ENCODE measurements at places on chromosomes 5 and 9.

GRCh38 chr9:17402309-17402708 is 176.6 kb upstream of the SH3GL2 start:
- no peak for DNase-seq

- no peak for DNase-seq
These were observed 47.4 kb downstream of the P4HA2 start for GRCh38 chr5:132180134-132180745.

GRCh38 chr5:157778121-157778805 is 34.8 kb downstream of the LSM11 start:
- DNase-seq = no peak

DNA sequence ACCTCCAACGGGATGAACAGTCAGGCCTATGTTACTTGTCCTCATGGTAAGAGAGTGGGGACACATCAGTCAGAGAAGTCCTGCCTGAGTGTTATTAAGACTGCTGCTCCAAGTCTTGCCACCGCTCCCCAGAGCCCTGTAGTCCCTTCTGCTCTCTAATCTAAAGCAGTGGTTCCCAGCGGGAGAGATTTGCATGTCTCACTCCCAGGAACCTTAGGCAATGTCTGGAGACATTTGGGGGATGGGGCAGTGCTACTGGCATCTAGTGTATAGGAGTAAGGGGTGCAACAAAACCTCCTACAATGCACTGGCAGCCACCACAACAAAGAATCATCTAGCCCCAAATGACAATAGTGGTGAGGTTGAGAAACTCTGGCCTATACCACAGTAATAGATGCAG is 2.6 kb upstream of the SVEP1 start:
- DNase-seq = no peak

GRCh38 chr5:120258123-120258522 is 206.0 kb upstream of the PRR16 start:
- DNase-seq = no peak

DNA sequence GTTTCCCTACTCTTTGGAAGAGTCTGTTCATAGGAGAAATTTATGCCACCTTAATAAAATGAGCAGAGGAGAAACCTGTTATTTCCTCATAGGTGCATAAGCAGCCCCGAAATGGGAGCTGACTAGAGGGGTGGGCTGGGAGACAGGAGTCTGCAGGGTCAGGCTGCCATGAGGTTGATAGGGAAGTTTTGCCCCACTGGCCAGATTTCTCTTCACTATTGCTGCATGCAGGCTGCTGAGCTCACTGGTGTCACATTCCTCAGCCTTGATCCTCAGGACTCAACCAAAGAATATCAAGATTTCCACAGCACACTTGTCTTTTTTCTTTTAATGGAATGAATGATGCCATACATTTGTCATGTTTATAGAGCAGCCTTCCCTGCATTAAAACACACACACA is 60.7 kb downstream of the BHMT start:
- no peak for DNase-seq

DNA sequence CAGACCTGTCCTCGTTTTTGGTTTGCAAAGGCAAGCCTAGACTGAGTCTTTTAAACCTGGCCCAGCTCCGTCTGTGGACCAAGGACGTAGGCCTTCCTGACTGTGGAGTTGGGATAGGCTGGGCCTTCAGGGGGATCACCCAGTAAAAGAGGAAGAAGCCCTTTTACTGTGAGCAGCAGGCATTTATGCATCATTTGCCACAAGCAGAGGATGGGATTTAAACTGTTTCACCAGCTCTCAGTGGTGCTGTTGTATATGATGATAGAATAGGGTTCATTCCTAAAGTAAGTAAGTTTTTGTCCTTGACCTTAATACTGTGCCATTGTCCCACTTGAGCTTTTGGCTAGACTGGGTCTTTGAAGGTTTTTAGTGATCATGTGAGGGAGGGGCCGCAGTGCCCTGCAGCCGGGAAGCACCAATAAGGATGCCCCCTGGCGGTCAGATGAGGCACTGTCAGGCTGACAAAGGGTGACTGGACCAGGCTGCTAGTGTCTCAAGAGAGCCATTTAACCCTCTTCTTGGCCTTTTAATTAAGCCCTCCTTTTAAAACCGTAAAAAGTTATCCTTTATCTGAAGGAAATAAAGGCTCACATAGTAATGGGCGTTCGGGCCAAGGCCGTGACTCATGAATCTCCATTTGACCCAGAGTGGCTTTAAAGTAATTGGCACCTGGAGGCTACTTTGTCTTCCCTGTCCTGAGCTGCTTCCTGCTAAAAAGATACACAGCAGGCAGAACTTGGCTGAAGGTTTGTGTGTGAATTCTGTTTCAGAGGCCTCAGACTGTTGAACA is 74.0 kb downstream of the UBAP1 start:
- DNase-seq = peak; percentile 35

GRCh38 chr5:154646745-154647113 is 108.4 kb upstream of the LARP1 start:
- DNase-seq = no peak

GRCh38 chr5:56167519-56167918 is 65.6 kb downstream of the ANKRD55 start:
- no peak for DNase-seq

DNA sequence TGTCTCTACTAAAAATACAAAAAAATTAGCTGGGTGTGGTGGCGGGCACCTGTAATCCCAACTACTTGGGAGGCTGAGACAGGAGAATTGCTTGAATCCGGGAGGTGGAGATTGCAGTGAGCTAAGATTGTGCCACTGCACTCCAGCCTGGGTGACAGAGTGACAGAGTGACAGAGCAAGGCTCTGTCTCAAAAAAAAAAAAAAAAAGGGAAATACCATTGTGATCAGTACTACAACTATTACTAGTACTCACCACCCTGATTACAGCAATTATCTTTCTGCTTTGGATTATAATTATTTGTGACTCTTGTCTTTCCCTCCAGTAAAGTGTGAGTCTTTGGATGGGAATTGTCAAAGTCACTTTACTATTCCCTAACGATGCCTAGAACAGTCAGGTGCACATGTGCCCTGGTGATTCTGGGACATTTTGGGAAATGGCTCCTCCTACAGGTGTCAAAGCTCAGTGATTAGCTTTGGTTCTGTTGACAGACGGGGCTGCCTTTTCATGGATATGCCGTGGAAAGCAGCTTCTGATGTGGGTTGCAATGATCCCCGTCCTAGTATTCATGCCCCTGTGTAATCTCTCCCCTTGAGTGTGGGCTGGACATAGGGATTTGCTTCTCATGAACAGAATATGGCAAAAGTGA is 31.8 kb upstream of the FRRS1L start:
- no peak for DNase-seq

DNA sequence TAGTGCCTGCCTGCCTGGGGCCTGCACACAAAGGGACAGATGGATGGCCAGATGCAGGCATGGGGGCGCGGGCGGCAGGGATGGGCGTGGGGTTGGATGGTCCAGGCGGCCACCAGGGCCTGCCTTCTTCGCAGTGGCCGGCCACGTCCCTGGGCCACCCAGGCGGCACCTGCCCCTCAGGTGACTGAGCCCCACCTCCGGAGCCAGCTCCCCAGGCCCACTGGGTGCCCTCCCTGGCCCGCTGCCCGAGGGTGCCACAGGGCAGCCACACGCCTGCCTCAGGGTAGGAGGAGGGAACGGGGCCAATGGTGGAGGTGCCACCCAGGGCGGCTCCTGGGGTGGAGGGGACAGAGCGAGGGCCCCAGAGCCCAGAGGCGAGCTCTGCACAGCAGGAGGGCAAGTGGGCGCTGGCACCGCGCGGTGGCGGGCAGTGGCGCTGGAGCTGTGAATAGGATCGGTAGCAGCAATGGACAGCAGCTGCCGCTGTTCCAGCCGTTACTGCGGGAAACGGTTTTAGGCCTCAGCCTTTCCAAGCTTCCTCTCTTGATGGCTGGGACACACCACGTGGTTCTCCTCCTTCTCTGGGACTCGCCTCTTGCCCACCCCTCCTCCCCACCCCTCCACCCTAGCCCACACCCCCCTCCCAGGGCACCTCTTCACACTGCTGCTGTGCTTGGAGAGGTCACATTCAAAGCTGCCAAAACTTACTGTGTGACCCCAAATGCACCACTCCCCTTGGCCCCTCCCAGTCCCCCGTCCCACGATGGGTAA is 19.1 kb downstream of the LHX3 start:
- DNase-seq = no peak

DNA sequence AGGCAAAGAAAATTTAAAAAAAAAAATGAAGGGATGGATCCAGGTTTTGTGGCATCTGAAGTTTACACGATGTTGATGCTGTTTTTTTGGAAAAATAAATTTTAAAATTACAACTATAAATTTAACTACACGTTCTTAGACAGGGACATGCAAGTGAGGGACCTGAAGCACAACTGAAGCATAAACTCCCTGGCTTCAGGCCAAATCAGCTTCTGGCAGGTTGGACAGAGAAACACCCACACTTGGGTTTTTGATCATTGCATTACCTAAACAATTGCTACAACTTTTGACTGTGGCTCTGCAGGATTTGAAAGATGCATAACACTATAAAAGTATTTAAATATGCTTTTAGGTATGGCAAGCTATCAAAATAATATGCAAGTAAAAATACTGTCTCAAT is 1318.3 kb upstream of the DMAC1 start:
- DNase-seq = no peak

DNA sequence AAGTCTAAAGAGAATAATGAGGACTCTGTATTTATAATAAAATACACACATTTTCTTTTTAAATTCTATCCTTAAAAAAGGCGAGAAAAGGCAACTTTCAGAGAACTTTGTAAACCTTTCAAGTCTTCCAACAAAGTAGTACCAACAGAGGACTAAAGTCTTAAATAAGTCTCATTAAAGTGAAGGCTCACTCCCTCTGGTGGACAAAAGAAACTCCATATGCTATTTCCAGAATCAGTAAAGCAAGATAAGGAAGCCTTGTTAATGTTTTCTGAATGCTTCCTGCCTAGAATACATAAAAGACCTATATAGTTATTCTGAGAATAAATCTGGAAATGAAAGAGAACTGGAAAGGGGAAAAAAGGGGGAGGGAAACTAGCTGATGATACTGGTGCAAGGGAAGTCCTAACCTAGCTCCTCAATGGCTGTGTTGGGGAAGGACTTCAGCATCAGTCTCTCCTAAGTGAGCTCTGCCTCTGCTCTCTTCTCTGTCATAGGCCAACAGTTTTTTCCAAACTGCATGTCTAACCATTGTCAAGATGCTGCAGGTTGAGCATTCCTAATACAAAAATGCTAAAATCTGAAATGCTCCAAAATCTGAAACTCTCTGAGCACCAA is 7.2 kb downstream of the HMGCS1 start:
- no peak for DNase-seq

DNA sequence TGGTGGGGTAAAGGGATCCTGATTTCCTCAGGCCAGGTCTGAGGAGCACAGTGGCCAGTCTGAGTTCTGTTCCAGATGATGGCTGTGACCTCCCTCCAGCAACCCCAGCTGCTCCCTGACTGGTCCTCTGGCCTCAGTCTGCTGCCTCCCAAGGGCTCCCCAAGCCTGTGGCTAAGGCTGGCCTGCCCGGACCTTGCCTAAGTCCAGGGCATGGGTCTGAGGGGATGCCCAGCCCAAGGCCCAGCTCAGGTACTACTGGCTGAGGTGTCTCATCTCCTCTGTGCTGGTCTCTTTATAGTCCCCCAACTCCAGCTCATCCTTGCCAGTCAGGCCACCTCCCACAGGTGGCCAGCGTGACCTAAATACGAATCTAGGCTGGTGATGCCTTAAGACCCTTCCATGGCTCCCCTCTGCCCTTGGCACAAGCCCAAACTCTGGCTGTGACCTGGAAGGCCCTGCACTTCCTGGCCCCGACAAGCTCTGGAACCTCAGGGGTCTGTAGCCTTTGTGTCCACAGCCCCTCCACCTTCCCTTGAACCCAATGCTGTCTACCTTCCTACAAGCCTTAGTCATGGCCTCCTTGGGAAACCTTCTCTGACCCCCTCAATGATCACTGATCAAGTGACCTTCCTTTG is 9.8 kb downstream of the KIF12 start:
- DNase-seq = no peak
